Activated CD8-positive, alpha-beta memory T cell treated with anti-CD3 and anti-CD28 coated beads, Interleukin-2, amount 10 ng/mL, durations not matched to agents 7 days and 5 days (primary cell): ENCODE measurements at places on chromosomes 1 and 21.
A peak's percentile ranks its signal among the peaks of the same experiment; 100 is the strongest.

- no peak overlapping the region for H3K4me3 ChIP-seq
- H3K27ac ChIP-seq, result no peak overlapping the region
- DNase-seq, result no peak
- H3K36me3 ChIP-seq, result no peaks in the 10 kb centered on the region
- no peaks in the 10 kb centered on the region for H3K4me1 ChIP-seq
Observed at GRCh38 chr1:208438112-208438699, 194.0 kb upstream of the PLXNA2 start.

- no peak overlapping the region for H3K4me3 ChIP-seq
- DNase-seq, result peak; percentile 55
- no peak overlapping the region for H3K27ac ChIP-seq
- peaks cover 1% of the 10 kb centered on the region for H3K36me3 ChIP-seq
- peaks cover 58% of the 10 kb centered on the region for H3K4me1 ChIP-seq
Observed at GRCh38 chr1:207876131-207876530, 34.8 kb downstream of the CD34 start.

DNA sequence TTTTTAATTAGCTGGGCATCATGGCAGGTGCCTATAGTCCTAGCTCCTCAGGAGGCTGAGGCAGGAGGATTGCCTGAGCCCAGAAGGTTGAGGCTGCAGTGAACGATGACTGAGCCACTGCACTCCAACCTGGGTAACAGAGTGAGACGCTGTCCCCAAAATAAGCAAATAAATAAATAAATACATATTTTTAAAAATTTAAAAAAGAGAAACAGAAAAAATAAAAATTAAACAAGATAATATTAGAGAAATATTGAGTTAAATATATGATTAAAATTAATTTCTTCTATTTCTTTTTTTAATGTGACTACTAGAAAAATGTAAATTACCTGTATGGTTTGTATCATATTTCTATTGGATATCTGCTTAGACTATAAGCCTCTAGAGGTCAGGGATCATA is 59.3 kb upstream of the ATP1A1 start:
- no peak for DNase-seq
- no peak overlapping the region for H3K27ac ChIP-seq

DNA sequence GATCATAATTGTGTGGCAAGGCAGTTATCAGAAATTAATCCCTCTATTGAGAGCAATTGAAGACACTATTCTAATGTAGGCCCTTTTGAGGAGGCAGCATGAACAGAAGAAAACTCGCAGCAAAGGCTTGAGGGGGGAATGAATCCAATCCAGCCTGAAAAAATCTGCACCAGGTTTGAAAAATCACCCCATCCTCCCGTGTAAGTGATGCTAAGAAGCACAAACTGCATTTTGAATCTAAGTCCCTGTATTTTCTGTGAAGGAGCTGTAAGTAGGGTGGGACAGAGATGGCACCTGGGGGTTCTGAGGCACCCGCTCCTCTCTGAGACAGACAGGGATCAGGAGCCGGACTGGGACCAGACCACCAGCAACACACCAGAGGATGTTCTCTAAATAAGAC is at the start of gene CRB1:
TSS of gene CRB1 (plus strand) at position 241 of the 400 bp plus-strand sequence. CDS start 161 bp downstream, outside the sequence.
- no peak within 1 kb of the TSS for H3K27ac ChIP-seq
- H3K27me3 ChIP-seq, result peaks cover 2% of the 10 kb centered on the region
- H3K36me3 ChIP-seq, result no peaks in the 10 kb centered on the region
- H3K4me3 ChIP-seq, result no peak within 1 kb of the TSS
- DNase-seq, result no peak

DNA sequence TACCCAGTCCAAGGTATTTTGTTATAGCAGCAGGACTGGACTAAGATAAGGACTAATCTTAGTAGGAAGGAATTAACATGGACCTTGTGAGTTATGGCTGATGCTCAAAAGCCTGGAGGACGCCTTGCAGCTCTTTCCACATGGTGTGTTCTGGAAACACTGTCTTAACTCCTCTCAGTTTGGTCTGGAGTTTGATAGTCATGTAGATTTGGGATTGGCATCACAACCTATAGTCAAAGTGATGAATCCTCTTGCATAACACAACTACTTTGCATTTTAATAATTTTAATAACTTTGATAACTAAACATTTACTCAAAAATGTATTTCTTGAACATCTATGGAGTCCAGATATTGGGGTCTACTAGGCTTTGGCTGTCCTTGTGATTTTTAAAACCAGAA is 293.7 kb downstream of the KIF26B start:
- no peaks in the 10 kb centered on the region for H3K4me1 ChIP-seq
- H3K36me3 ChIP-seq, result no peaks in the 10 kb centered on the region
- peaks cover 2% of the 10 kb centered on the region for H3K27me3 ChIP-seq
- H3K27ac ChIP-seq, result no peak overlapping the region
- H3K4me3 ChIP-seq, result no peak overlapping the region
- DNase-seq, result no peak

DNA sequence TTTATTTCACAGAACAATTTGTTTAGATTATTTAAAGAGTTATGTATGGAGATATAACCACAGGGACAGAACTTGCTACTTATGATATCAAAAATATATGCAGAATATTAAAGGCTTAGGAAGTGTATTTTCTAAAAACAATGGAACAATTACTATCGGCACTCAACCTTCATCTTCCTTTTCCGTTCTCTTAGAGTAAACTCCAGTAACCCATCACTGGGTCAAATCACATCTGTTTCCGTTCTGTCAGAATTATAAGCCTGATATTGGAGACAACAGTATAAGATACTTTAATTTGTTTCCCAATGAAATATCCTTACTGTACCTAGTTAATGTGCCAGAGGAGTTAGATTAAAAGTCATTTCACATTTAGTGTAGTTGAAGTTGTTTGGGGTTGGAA is 32.2 kb downstream of the DTL start:
- H3K27ac ChIP-seq, result no peak overlapping the region
- no peaks in the 10 kb centered on the region for H3K27me3 ChIP-seq
- H3K36me3 ChIP-seq, result peaks cover 62% of the 10 kb centered on the region

- H3K36me3 ChIP-seq, result no peaks in the 10 kb centered on the region
- no peak overlapping the region for H3K27ac ChIP-seq
- H3K4me1 ChIP-seq, result peaks cover 3% of the 10 kb centered on the region
- H3K4me3 ChIP-seq, result no peak overlapping the region
Observed at GRCh38 chr1:46772571-46772970, 26.3 kb upstream of the CYP4B1 start.

GRCh38 chr1:229035748-229036082 is 235.2 kb upstream of the RAB4A start:
- peaks cover 45% of the 10 kb centered on the region for H3K4me1 ChIP-seq
- no peak for DNase-seq
- H3K27ac ChIP-seq, result peak overlapping the region; percentile 60
- peaks cover 9% of the 10 kb centered on the region for H3K36me3 ChIP-seq
- H3K27me3 ChIP-seq, result peaks cover 41% of the 10 kb centered on the region
- no peak overlapping the region for H3K4me3 ChIP-seq

DNA sequence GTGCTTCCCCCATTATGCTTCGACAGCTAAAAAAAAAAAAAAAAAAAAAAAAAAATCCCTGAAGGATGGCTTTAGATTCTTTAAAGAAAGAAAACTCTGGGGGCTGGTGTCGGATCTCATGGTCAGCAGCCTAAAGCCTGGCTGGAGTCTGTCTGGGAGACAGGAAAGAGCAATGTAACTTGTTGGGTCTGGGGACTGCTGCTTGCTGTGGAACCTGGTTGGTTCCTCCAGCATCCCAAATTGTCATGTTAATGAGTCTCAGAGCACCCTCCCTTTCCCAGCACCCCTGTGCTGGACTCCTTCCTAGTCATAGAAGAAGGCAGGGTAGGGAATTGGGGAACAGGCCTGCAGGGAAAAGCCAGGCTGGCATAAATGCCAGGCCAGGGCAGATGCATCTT is 3.0 kb downstream of the KCNC4 start:
- peak overlapping the region; percentile 48 for H3K27ac ChIP-seq
- H3K27me3 ChIP-seq, result peaks cover 13% of the 10 kb centered on the region

DNA sequence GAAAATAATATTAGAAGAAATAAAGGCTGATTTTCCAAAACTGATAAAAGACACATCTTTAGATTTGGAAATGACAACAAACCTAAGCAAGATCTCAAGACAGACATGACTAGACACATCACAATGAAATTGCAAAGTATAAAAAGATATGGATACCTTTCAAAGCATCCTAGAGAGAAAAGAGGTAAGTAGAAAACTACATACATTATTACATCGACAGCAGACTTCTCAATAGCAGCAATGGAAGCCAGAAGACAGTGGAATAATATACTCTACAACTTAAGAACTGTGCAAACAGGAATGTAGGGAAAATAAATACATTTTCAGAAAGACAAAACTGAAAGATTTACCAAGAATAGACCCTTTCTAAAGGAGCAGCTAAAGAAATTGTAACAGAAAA is 50.2 kb downstream of the DENND1B start:
- H3K27ac ChIP-seq, result no peak overlapping the region
- H3K36me3 ChIP-seq, result peaks cover 51% of the 10 kb centered on the region
- no peaks in the 10 kb centered on the region for H3K27me3 ChIP-seq
- no peaks in the 10 kb centered on the region for H3K4me1 ChIP-seq

DNA sequence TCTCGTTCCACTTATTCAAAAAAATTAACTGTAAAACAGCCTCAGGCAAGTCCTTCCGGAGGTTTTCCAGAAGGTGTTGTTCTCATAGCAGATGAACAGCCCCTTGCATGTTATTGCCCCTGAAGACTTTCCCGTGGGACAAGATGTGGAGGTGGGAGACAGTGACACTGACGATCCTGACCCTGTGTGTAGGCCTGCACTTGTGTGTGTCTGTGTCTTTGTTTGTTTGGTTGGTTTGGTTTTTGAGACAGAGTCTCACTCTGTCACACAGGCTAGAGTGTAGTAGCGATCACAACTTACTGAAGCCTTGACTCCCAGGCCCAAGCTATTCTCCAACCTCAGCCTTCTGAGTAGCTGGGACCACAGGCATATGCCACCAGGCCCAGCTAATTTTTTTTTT is 12.6 kb downstream of the ETV3L start:
- no peaks in the 10 kb centered on the region for H3K36me3 ChIP-seq
- H3K27ac ChIP-seq, result no peak overlapping the region
- H3K27me3 ChIP-seq, result peaks cover 7% of the 10 kb centered on the region
- no peaks in the 10 kb centered on the region for H3K4me1 ChIP-seq
- no peak for DNase-seq

DNA sequence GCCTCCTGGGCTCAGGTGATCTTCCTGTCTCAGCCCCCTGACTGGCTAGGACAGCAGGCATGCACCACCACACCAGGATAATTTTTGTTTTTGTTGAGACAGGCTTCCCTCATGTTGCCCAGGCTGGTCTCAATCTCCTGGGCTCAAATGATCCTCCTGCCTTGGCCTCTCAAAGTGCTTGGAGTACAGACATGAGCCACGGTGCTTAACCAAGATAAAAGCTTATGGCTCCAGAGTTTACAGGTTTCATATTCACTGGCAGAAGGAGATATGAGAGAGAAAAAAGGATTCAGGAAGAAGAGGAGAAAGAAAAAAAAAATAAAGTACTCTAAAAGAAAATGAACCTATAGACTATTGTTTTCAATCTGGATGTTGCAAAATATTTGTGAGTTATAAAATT is 748.8 kb upstream of the NCAM2 start:
- H3K4me3 ChIP-seq, result no peak overlapping the region
- H3K4me1 ChIP-seq, result no peaks in the 10 kb centered on the region
- DNase-seq, result no peak
- H3K36me3 ChIP-seq, result no peaks in the 10 kb centered on the region
- no peak overlapping the region for H3K27ac ChIP-seq

GRCh38 chr1:109821221-109821669 is 57.5 kb upstream of the EPS8L3 start:
- H3K4me1 ChIP-seq, result peaks cover 82% of the 10 kb centered on the region
- H3K4me3 ChIP-seq, result no peak overlapping the region
- DNase-seq, result peak; percentile 77
- H3K27me3 ChIP-seq, result no peaks in the 10 kb centered on the region
- peak overlapping the region; percentile 87 for H3K27ac ChIP-seq

DNA sequence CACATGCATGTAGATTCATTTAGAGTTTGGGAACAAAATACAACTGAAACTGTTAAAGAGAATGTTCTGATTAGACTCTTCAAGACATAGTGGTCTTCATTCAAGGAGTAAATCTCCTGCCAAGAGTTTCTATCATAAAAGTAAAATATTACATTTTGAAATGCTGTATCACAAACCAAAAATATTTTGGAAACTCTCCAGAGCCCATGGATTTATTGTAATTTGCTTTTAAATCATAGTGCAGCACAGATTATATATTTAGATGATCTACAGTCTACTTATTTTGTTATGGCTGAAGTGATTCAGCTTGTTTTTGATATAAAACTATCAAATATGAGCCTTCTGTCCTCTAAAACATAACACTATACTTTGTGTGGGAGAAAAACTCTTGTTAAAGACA is 105.3 kb downstream of the DISP1 start:
- H3K4me3 ChIP-seq, result no peak overlapping the region
- H3K27me3 ChIP-seq, result no peaks in the 10 kb centered on the region
- H3K36me3 ChIP-seq, result peaks cover 6% of the 10 kb centered on the region
- no peak overlapping the region for H3K27ac ChIP-seq
- DNase-seq, result no peak

- no peak for DNase-seq
- H3K4me1 ChIP-seq, result peaks cover 2% of the 10 kb centered on the region
- no peaks in the 10 kb centered on the region for H3K36me3 ChIP-seq
- H3K4me3 ChIP-seq, result no peak overlapping the region
- no peaks in the 10 kb centered on the region for H3K27me3 ChIP-seq
- H3K27ac ChIP-seq, result no peak overlapping the region
Observed at GRCh38 chr21:29580732-29581285, 282.1 kb downstream of the BACH1 start.

- no peaks in the 10 kb centered on the region for H3K27me3 ChIP-seq
- no peak overlapping the region for H3K4me3 ChIP-seq
- H3K4me1 ChIP-seq, result peaks cover 74% of the 10 kb centered on the region
- DNase-seq, result no peak
Observed at GRCh38 chr1:2291577-2291976, 63.5 kb downstream of the SKI start.

DNA sequence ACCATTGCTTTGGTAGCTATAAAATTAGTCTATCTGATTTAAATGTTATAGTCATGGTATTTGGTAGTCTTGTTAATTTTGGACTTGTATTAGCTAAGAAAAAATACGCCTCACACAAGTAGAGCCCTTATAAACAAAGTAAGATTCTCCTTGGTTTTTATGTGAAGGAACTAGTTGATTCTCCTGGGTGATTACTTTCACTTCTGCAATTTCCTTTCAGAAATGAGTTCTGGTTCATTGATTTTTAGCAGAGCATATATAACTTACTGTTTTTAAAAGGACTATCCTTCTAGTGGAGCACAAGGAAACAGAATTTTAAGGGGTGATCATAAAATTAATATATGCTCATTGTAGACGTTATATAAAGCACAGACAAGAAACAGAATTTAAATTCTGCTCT is 120.1 kb downstream of the BACH1 start:
- H3K36me3 ChIP-seq, result peaks cover 2% of the 10 kb centered on the region
- no peaks in the 10 kb centered on the region for H3K27me3 ChIP-seq
- no peak for DNase-seq
- H3K4me3 ChIP-seq, result no peak overlapping the region

DNA sequence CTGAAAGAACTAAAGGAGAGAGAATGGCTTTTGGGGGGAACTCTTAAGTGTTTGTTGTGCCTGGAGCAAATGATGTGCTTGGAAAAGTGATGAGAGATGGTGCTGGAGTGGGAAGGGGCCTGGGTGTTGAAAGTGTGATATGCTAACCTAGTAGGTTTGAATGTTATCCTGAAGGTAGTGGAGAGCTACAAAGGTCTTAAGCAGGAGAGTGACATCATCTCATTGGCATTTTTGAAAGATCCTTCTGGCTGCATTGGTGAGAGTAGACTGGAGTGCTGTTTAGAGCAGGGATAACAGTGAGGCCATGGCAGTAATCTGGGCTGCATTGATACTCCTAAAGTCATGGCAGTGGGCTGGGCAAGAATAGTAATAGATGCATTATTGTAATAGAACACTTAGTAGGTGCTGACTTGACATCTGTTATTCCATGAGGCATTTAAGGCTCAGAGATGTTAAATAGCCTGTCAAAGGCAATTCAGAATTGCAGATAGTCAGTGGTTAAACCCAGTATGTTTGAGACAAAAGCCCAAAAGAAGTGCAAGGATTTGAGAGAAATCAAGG is 44.5 kb downstream of the MDM4 start:
- H3K4me3 ChIP-seq, result no peak overlapping the region
- H3K27me3 ChIP-seq, result no peaks in the 10 kb centered on the region
- no peak overlapping the region for H3K27ac ChIP-seq
- peaks cover 12% of the 10 kb centered on the region for H3K36me3 ChIP-seq
